ENCODE measurements at places on chromosomes 11 and 22. TPM values are rescaled to one million over a fixed set of nuclear protein-coding genes. Genes with fewer than 3 reads are reported as not detected.

GRCh38 chr11:135043434-135043833, 631.4 kb upstream of the B3GAT1 start:
- no peak for DNase-seq

The RFPL3 gene
- not detected for total RNA-seq

The TST gene
- total RNA-seq: 8.3 TPM

DNA sequence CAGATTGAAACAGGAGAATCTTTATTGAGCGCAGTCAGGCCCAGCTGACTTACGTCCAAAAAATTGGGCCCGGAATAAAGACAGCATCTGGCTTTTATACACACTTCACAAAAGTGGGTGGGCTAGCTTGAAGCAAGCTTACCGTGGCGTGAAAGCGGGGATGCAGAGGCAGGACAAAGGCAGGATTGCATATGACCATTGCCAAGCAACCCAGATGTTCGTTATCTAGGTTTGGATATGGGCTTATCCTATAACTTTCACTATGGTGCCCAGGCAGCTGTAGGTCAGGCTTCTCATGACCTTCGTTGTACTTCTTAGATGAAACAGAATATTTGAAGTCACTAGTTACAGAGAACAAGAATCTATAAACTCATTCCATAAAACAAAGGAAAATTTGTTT, 1575.6 kb upstream of the RAG2 start:
- no peak for DNase-seq

- DNase-seq: no peak
Measured at GRCh38 chr22:24695060-24695459, 79.5 kb downstream of the PIWIL3 start.

DNA sequence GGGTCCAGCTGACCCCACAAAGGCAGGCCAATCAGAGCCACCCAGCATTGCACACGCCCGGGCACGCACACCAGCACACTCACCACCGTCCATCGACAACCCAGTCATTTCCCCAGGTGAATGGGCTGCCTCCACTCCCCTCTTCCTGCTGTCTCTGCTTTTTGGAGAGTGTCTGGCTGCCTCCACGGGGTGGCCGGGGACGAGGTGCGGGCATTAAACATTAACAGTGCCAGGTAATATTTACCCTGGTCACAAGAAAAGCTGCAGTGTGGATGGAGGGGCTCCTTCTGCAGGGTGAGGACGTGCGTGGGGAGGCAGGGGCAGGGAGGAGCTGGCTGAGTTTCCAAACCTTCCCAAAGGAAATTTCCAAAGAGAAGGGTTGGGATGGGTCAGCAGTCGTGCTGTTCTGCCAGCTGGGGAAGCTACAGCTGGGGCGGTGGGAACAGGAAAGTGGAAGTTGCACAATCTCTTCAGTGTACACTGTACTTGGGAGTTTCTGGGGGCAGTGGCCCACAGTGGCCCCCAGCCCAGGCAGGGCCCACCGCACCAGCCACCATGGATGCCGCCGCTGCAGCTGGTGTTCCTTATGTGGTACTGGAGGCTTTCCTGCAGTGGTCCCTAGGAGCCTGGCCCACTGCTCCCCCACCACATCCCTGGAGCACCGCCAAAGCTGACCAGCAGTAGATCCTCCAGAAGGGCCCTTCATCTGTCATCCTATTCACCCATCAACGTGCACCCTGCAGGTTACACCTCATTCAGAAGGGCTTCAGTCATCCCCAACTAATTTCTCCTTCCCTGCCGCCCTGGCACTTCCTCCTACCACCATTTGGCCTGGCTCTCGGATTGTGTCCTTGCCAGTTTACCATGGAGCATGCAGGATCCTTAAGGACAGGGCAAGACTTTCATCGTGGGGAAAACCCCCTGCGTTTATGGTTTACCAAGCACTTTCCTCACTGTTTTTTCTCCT, at the start of gene FXYD2:
Gene FXYD2, minus strand, starts transcription at position 174 of the 967 bp plus-strand sequence. Its CDS starts 66 bp downstream, at position 108.
- DNase-seq: no peak

GRCh38 chr11:88886796-88887195, 179.0 kb downstream of the GRM5 start:
- peak; percentile 61 for DNase-seq

DNA sequence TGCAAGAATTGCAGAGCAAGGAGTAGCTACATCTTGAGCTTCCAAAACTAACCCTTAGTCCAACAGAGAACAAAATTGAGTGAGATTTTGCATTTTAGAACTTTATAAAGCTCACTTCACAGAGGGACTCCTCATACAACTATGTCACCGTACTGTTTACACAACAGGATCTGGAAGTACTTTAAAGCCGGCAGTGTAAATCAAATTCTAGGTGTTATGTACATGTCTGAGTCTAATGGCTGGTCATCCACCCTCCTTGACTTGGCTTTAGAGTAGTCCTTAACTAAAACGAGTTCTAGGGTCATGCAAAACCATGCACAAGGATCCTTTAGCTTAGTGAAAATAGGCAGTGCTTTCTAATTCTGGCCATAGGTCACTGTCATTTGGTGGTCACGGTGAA, 23.5 kb downstream of the IRAG1 start:
- no peak for DNase-seq

GRCh38 chr22:42273855-42274451, 3.5 kb upstream of the TCF20 start:
- no peak for DNase-seq

The FZD4 gene
- total RNA-seq: not detected

GRCh38 chr11:111530091-111530490, 10.4 kb upstream of the LAYN start:
- DNase-seq: no peak

GRCh38 chr11:43736502-43737200, 56.1 kb downstream of the HSD17B12 start:
- no peak for DNase-seq

- no peak for DNase-seq
Measured at GRCh38 chr22:46574438-46574992, 37.1 kb upstream of the CELSR1 start.

DNA sequence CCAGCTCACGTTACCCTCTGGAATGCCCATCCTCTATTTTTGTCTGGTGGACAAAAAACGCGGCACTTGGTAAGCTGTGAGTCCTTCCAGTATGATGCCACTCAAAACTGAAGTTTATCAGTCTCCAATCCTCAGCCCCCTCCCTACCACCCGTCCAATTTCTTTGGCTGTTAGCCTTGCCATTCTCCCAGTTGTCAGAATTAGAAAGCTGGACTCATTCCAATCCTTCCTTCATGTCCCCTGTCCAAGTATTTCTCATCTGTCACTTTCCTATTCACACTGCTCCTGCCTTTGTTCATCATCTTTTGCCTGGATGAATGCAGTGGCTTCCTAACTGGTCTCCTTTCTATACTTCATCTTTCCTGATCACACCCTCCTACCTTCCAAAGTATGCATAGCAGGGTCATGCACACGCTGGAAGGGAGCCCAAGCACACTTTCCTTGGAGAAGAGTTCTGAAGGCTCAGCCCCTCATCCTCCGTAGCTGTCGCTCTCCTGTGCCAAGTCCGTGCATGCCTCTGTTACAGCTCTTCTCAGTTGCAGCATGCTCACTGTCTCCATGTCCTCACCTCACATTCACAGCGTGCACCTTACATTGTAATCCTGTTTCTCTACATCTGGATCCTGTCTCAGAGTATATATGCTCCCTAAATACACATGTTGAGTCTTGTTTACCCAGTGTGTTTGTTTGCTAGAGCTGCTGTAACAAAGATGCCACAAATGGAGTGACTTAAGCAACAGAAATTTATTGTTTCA, 19.4 kb downstream of the APLP2 start:
- no peak for DNase-seq

GRCh38 chr11:14673824-14674405, 30.3 kb downstream of the PDE3B start:
- no peak for DNase-seq

GRCh38 chr22:32900886-32901635, 99.6 kb downstream of the TIMP3 start:
- DNase-seq: no peak

The USP2 gene
- total RNA-seq: 0.68 TPM

- no peak for DNase-seq
Measured at GRCh38 chr11:48064306-48064705, 83.9 kb downstream of the PTPRJ start.

The HBD gene
- not detected for total RNA-seq

- no peak for DNase-seq
Measured at GRCh38 chr22:45334528-45334927, 24.8 kb downstream of the FAM118A start.

The NLRP6 gene
- total RNA-seq: 30.8 TPM

DNA sequence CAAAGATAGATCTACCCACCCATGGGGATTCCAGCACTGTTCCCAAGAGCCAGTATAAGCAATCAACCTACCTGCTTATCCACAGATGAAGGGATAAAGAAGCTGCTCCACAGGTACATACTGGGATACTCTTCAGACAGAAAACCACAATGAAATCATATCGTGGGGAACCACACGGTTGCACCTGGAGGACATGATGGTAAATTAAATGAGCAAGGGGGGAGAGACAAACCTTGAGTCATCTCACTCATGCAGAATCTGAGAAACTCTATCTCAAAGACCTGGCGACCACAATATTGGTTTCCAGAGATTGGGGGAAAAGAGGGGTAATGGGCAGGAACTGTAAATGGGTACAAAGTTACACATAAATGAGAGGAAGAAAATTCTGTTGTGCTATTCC, 14.5 kb downstream of the RGL4 start:
- peak; percentile 42 for DNase-seq

DNA sequence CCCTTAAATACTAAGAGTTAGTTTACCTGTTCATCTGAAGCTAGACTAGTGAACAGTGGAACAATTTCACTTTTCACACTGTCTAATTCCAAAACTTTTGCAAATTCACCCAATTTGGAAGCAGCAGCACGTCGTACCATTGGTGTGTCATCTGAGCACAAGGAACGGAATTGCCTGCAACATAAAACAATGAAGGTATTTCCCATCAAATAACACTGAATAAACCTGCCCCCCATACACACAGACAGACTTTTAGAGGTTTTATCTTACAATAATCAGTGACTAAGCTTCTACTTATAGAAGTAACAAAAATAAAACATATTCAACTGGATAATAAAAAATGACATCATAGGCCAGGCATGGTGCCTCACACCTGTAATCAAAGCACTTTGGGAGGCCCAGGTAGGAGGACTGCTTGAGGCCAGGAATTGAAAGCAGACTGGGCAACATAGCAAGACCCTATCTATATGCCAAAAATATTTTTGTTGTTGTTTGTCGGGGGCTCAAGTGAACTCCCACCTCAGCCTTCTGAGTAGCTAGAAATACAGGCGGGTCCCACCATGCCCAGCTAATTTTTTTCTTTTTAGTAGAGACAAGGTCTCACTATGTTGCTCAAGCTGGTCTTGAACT, 6.3 kb downstream of the PPP2R1B start:
- no peak for DNase-seq

The GPR83 gene
- not detected for total RNA-seq

The OR4A16 gene
- not detected for total RNA-seq

- no peak for DNase-seq
Measured at GRCh38 chr11:69131121-69131566, 24.6 kb upstream of the SMIM38 start.

- no peak for DNase-seq
Measured at GRCh38 chr22:17806437-17806836, 32.2 kb upstream of the BID start.

The JAML gene
- 144 TPM for total RNA-seq

DNA sequence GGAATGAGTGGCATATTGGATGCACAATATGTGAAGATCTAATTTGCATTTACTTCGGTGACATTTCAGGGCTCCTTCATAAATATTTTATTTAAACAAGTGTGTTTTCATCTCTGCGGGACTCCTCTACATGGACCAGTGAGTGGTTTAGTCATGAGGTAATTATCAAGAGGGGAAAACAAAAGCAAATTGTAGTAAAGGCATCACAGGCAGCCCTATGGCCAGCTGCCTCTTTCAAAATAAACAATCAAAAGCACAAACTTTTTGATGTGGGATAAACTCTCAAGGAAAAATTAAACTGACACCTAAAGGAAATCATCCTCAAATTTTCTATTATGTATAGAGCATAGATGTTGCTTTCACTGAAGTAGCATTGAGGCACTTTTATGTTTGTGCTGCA, 6.0 kb downstream of the SYT9 start:
- no peak for DNase-seq

The OR56A1 gene
- total RNA-seq: not detected

The CST6 gene
- not detected for total RNA-seq

Data from activated CD8-positive, alpha-beta T cell treated with anti-CD3 and anti-CD28 coated beads, Interleukin-2, amount 10 ng/mL, durations not matched to agents 7 days and 5 days (primary cell).